ENCODE measurements at places on chromosomes 13 and 19.
A peak's percentile ranks its signal among the peaks of the same experiment; 100 is the strongest.

DNA sequence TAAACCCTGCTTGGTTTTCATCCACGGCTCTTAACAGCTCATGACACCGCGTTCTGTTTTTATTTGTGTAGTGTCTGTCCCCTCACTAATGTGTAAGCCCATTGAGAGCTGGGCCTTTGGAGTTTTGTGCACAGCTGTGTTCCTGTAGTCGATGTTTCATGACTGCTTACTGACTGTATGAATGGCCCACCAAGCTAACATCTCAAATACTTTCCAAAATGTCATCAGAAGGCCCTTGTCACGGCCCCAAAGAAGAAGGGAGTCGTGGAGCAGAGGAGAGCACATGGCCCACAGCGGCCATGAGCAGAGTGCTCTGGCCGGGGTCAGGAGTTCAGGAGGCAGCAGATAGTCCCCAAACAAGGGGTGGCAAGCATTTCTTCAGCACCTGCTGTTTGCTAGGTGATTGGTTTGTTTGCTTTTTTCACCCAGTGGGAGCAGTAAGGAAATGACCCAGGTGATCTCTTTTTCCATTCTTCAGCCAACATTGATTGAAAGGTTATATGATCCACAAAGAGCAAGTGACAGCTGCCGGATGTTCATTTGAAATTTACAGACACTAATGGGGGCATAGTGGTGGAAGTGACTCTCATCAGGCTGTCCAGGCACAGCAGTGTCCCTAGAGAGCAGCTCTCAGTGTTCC is 315.2 kb downstream of the ATP8A2 start:
- no peak for DNase-seq

DNA sequence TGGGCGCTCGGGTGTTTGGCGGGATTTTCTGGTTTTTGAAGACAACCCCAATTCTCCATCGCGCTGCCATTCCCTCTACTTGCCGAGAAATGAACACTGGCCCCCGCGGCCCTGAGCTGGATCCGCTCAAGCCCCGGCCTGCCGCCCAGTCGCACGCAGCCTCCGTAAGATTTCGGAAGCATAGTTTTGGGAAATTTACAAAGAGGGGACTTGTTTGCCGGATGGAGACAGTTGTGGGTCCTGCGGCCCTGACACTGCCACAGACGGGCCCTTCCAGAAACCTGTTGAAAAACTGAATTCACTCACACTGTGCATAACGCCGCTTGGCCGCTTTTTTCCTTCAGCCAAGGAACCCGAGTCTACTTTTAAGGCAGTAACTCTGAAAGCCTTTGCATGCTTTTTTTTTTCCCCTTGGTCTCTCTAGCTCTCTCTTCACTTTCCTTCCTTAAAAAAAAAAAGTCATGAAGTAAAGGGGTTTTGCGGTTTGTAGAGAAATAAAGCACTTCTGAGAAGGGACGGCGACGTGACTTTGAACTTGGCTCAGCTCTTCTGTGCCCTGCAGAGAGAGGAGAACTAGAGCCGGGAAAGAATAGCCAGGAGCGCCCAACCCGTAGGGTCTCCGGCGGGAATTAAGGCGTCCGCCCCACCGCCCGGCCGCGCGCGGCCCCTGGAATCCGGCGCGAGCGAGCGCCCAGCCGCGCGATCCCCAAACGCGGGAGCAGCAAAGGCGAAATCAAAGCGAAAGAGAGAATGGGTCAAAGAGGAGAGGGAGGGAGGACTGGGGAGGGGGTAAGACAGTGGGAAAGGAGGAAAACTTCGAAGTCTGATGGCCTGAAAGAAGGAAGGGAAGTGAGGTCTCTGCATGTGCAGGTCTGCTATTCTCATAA is 3.4 kb upstream of the ZIC2 start:
- DNase-seq, result no peak

DNA sequence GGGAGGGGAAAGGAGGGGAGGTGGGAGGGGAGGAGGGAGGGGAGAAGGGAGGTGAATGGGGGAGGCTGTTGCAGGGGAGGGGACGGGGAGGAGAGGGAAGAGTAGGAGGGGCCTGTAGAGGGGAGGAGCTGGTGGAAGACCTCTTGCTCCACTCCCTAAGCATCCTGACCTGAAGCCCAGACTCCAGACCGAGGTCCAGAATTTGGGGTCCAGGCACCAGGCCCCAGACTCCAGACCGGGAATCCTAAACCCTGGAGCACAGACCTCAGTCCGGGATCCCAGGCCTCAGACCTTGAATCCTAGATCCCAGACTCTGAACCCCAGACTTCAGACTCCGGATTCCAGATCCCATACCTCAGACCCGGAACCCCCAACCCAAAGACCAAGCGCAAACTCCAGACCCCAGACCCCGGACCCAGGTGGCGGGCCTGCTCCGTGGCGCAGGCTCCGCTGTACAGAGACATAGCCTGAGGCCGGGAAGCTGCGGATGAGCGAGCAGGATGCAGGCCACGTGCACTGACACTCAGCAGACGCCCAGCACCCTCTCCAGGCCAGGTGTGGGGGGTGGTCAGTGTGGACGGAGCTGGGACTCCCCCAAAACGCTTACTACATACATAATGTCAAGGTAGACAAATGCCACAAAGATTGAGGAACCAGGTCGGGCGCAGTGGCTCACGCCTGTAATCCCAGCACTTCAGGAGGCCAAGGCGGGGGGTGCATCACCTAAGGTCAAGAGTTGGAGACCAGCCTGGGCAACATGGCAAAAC is 710 bp upstream of the BTBD2 start:
- peak; percentile 85 for DNase-seq

- DNase-seq, result no peak
Observed at GRCh38 chr13:47896546-47896945, 104.5 kb downstream of the SUCLA2 start.

DNA sequence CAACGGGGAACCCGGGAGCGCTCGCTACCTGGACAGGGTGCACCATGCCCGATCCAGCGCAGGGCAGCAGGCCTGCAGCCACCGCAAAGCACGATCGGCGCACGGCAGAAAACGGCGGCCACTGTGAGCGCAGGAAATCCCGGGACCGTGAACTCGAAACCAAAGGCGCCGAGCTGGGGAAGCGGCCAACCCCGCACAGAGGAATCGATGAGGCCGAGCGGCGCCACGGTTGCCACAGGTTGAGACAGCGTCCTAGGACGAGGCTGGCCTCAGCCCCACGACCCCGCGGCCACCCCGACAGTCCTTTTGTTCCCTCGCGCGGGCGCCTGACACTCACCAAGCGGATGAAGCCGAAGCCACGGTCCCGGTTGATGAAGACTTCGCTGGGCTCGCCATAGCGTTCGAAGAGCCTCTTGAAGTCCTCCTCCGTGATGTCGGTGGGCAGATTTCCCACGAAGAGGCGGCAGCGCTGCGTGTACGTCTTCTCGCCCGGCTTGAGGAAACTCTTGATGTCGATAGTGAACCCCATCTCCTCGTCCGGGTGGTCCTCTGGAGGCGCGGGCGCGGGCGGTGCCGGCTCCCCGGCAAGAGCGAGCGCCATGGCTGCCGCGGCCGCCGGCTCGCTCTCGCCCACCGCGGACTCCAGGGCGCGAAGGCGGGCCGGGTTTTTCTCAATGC is 557 bp downstream of the PSPC1 start:
- DNase-seq, result peak; percentile 10
